ENCODE measurements at places on chromosomes 4 and X.

GRCh38 chr4:72312032-72312650, 256.9 kb downstream of the ADAMTS3 start:
- DNase-seq, result peak; percentile 68

GRCh38 chr4:188624370-188624769, 485.1 kb downstream of the TRIML1 start:
- DNase-seq, result no peak

GRCh38 chrX:19625612-19626011, 110.3 kb upstream of the MAP3K15 start:
- no peak for DNase-seq

DNA sequence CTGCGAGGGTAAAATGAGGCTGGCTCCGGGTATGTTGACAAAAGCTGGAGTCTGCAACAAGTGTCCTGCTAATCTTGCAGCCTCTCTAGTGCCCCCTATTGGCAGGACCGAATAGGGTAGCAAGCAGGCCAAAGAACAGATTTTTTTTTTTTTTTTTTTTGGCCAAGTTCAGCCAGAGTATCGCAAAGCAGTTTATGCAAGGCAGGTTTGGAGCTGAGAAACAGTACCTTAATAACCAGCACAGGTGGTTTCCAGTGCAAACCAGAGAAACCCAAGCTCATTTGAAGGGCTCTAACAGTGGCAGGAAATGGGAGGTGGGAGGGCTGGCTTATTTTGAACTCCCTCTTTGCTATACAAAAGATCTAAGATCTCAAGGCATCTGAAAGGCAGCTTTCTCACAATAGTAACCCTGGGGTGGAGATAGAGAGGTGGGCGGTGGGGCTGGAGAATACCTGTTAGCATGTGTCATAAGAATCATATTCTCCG, 38.2 kb upstream of the OCIAD2 start:
- DNase-seq, result no peak

DNA sequence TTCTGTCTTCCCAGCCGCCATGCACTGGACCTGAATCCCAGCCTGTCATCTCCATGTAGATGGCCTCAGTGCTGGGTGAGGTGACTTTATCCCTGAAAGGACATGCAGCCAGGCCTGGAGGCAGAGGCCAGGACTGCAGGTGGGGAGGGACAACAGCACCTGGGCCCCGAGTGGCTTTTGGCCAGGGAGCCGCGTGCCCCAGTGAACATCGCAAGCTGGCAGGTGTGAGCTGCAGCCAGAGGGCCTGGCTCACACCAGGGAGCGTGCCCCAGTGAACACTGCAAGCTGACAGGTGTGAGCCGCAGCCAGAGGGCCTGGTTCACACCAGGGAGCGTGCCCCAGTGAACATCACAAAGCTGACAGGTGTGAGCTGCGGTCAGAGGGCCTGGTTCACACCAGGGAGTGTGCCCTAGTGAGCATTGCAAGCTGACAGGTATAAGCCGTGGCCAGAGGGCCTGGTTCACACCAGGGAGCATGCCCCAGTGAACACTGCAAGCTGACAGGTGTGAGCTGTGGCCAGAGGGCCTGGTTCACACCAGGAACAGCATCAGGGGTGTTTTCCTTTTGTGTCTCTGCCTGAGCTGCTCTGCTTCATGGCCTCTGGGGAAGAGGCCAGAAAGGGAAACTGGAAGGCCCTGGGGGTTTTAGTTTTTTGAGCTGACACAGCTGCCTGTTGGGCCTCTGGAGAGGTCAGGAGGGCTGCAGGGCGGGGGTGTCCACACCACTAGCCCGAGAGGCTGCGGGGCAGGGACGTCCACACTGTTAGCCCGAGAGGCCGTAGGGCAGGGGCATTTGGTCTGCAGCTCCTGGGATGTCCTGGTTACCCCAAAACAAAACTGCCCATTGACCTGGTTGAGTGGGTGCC, 22.7 kb upstream of the PSAPL1 start:
- DNase-seq, result no peak

- no peak for DNase-seq
Observed at GRCh38 chrX:41723826-41724225, at the start of gene GPR82. GPR82 (plus strand) TSS chrX:41724181; CDS start chrX:41727027, 2,846 bp downstream.

DNA sequence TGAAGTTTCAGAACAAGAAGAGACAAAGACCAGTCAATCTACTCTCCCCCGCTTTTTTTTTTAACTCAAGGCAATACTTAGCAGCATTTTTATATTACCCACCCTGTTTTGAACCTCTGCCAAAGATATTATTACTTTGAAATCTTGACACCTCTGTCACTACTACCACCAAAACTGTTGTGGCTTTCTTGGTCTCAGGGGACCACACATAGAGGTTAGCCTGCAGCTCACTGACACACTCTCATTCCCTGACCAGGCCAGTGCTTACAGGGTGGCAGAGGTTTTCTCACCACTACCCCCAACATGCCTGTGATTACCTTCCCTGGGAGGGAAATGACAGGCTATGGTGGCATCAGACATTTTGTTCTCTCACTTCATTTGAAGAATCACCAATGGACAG, 137.4 kb upstream of the STIM2 start:
- DNase-seq, result no peak

- no peak for DNase-seq
Observed at GRCh38 chr4:141192564-141192963, 28.1 kb upstream of the ZNF330 start.

GRCh38 chr4:159229164-159229563, 126.3 kb downstream of the RAPGEF2 start:
- DNase-seq, result peak; percentile 30

GRCh38 chrX:66005830-66006449, 33.9 kb downstream of the VSIG4 start:
- no peak for DNase-seq

DNA sequence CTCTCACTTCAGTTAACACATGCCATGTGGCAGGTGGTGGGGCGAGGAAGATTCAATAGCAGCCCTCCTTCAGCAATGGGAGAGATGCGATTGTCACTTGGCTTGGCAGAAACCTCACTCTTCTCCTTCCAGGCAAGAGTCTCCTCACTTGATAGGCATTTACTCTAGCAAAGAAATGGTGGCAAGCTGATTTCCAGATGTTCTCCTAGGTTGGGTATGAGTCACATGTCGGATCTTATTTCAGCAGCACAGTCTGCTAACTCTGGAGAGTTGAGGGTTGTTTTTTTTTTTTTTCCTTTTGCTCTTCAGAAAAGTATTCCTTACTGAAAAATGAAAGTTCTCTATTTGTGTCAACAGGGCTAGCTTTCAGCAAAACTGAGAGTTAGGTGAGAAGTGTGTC, 119.5 kb upstream of the CHRDL1 start:
- peak; percentile 63 for DNase-seq

GRCh38 chr4:42523066-42523718, 125.9 kb downstream of the SHISA3 start:
- DNase-seq, result no peak

DNA sequence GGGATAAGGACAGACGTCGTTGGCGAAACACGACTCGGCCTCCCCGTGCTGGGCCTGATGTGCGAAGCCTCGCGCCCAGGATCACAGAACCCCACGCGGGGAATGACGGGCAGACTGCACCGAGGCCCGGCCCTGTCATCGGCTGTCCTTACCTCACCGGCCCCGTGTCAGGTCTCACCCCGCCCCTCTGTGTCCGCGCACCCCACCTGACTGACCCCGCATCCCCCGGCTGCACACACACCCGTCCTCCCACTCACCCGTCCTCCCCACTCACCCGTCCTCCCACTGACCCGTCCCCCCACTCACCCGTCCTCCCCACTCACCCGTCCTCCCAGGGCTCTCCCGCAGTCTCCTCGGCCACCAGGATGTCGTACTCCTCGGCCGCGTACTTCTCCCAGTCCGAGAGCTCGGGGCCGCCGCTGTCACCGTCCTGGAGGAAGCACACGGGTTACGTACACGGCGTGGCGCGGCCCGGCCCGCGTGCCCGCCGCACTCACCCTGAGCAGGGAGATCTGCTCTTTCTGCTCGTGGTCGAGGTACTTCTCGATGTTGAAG, 19.8 kb upstream of the GTPBP6 start:
- no peak for DNase-seq

GRCh38 chr4:13529128-13529919, 15.0 kb downstream of the NKX3-2 start:
- DNase-seq, result peak; percentile 11

- DNase-seq, result no peak
Observed at GRCh38 chr4:99483636-99484035, 27.2 kb upstream of the C4orf17 start.

DNA sequence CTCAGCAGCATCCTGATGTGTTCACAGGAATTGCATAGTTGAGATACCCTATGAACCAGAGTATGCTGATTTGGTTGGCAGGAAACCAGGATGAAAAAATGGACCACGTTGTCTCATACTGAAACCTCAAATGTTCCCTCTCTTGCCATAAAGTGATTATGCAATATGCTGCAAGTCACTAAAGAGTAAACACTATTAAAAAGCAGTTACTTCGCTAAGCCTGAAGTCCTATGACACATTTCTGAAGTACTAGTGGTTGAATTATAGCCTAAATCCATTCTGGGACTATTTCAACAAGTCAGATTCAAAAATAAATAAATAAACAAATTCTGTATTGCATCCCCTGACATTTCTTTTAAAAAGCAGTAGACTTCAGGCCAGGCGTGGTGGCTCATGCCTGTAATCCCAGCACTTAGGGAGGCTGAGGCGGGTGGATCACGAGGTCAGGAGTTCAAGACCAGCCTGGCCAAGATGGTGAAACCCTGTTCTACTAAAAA, 106.0 kb upstream of the NAP1L5 start:
- DNase-seq, result peak; percentile 52

GRCh38 chrX:88135735-88136134, 611.3 kb upstream of the CPXCR1 start:
- no peak for DNase-seq

- no peak for DNase-seq
Observed at GRCh38 chr4:107444-108429, 16.6 kb upstream of the ZNF718 start.

GRCh38 chr4:55568905-55569504, 22.3 kb upstream of the CLOCK start:
- DNase-seq, result no peak

DNA sequence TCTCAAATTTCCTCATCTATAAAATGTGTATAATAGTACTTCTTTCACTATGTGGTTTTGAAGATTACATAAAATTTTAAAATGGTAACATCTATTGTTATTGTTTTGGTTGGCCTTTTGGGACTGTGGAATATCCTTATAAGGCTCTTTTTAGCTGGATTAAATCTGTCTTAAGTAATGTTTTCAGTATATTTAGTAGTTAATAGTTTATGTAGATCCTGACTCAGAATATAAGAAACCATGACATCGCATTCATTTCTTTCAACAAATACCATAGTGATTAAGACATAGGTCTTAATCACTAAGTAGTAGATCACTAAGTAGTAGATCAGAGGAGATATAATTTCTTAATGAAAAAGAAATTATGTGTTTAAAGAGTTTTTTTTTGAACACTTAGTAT, 48.5 kb downstream of the MRPL1 start:
- DNase-seq, result no peak

DNA sequence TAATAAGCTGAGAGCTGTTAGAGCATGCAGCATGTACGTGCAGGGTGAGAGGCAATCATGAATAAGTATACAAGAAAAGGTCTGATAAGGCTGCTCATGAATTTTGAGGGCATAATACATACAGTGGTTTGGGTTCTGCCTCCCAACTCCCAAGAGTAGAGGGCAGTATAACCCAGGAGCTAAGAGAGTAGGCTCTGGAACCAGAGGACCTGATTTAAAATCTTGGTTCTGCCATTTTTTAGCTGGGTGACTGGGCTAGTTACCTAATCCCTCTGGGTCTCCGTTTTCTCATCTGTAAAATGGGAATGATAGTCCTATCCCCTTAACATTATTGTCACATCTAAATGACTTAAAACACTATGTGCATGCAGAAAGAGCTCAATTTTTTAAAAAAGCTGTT, 85.3 kb downstream of the LNX1 start:
- no peak for DNase-seq

GRCh38 chr4:123346951-123347350, 49.6 kb upstream of the SPRY1 start:
- no peak for DNase-seq

GRCh38 chr4:111678479-111678878, 466.8 kb upstream of the FAM241A start:
- DNase-seq, result peak; percentile 55

- no peak for DNase-seq
Observed at GRCh38 chrX:137547291-137547690, 18.6 kb upstream of the ZIC3 start.

DNA sequence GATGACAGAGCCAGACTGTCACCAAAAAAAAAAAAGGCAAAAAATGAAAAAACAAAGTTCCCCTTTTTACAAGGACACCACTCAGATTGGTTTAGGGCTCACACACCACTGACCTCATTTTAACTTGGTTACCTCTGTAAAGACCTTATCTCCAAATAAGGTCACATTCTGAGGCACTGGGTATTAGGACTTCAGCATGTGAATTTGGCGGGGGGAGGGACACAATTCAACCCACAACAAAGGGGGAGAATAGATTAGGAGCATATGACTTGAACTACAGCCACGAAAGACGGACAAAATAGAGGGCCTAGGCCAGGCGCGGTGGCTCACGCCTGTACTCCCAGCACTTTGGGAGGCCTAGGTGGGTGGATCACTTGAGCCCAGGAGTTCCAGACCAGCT, 31.0 kb upstream of the ARAF start:
- DNase-seq, result no peak

DNA sequence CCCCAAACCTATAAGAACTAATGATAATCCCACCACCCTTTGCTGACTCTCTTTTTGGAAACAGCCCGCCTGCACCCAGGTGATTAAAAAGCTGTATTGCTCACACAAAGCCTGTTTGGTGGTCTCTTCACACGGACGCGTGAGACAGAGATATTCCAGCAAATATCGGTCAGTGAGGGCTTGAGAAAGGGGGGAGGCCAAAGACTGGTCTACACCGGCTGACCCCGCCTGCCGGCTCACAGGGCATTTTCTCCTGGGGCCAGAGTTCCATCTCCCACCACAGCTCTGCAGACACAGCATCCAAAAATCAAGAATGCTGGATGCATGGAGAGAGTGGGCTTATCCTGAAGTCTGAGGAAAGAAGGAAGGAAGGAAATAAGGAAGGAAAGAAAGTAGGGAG, 176.0 kb downstream of the SHOX start:
- DNase-seq, result no peak

GRCh38 chr4:1093391-1094335, 19.7 kb downstream of the RNF212 start:
- DNase-seq, result no peak

GRCh38 chr4:89364541-89364940, 56.9 kb upstream of the GPRIN3 start:
- no peak for DNase-seq

- no peak for DNase-seq
Observed at GRCh38 chrX:24842486-24842885, 148.8 kb downstream of the POLA1 start.

- peak; percentile 81 for DNase-seq
Observed at GRCh38 chr4:78481180-78481579, 70.4 kb upstream of the ANXA3 start.

GRCh38 chrX:118396113-118396512, 50.2 kb downstream of the WDR44 start:
- no peak for DNase-seq

- no peak for DNase-seq
Observed at GRCh38 chr4:55345054-55345453, 988 bp upstream of the SRD5A3 start.

All from GM03348 (cell line).